ENCODE measurements at places on chromosomes 5 and 9. TPM values are rescaled to one million over a fixed set of nuclear protein-coding genes. Genes with fewer than 3 reads are reported as not detected.
A peak's percentile ranks its signal among the peaks of the same experiment; 100 is the strongest.

GRCh38 chr5:67925511-67925910 lies 290.0 kb upstream of the PIK3R1 start:
- no peak for DNase-seq

DNA sequence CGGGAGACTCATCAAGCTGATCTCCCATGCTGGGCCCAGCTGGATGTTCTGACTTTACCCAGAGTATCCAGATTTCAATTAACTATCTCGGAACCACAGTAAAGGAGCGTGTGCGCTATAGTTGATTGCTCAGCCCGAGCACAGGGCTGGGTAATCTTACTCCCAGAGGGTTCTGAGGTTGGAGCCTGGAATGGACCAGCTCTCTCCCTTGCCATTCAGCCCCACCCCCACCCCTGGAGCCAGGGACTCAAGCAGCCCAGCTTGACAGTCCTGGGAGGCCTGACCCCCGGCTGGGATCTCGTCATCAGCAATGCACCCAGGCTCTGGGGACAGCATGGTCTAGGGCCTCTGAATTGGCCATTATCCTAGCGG lies 23.7 kb upstream of the PTGES start:
- DNase-seq: peak; percentile 41

DNA sequence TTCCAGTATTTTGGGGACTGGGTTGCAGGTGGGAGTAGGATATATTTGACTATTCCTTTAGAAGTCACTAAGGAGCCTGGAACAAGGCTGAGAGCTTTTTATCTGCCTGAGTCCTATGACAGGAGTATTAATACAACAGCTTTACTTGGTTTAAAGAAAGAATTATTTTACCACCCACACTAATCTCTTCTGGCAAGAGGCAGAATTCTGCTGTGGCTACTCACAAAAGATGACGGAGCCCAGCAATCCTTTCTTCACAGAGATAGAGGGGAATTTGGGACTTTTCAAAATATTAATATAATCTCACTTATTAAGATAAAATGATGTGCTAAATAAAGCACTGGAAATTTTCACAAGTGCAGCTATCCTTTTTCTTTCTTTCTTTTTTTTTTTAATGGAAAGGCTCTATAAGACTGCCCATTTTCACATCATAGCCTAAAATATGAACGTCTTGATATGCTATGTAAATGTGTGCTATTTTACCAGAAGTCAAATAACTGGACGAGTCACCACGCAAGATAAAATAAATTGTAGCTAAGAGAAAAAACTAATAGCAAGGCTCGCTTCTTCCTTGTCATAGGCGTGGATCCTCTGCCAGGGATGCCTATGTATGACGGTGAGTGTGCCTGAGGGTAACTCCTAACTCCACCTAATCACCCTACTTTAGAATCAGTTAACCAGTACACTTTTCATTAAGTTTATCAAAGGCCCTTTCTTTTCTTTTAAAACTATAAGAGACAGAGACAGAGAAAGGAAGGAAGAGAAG lies 76.3 kb downstream of the ZNF608 start:
- no peak for DNase-seq

DNA sequence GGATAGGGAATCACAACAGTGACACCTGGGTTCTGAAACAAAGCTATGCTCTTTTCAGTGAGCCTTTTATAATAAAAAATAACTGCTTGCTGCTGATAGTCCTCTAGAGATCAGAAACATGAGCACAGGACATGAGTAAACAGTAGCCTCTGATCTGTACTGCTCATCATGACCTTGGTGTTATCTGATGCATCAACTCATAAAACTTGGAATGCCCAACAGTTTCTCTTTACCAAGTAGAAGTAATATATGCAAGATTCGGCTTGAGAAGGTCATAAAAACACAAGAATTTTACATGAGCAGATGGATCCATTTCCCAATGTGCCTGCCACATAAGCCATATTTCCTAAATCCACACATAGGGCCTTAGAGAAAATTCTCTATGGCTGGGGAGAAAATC lies 318.3 kb upstream of the GRAMD2B start:
- DNase-seq: peak; percentile 63

- DNase-seq: no peak
Observed at GRCh38 chr9:99221266-99221620, 499 bp downstream of the ALG2 start.

PAPPA gene
- total RNA-seq: 4.7 TPM

Data from LHCN-M2 (cell line).